Right renal pelvis (tissue), 4 donors: ENCODE measurements at places on chromosomes 5 and 9.

GRCh38 chr9:121698627-121699570 is 47.5 kb downstream of the DAB2IP start:
- DNase-seq = no peak

- DNase-seq = no peak
These were observed 20.0 kb downstream of the CLTA start for GRCh38 chr9:36210722-36211121.

GRCh38 chr5:12467799-12468198 is 563.6 kb upstream of the CTNND2 start:
- no peak for DNase-seq

- DNase-seq = no peak
These were observed 724 bp downstream of the TCERG1 start for GRCh38 chr5:146447734-146448380.

GRCh38 chr5:466661-467310 is 23.8 kb downstream of the EXOC3 start:
- no peak for DNase-seq

- no peak for DNase-seq
These were observed 332.8 kb upstream of the PTGER4 start for GRCh38 chr5:40346901-40347300.

DNA sequence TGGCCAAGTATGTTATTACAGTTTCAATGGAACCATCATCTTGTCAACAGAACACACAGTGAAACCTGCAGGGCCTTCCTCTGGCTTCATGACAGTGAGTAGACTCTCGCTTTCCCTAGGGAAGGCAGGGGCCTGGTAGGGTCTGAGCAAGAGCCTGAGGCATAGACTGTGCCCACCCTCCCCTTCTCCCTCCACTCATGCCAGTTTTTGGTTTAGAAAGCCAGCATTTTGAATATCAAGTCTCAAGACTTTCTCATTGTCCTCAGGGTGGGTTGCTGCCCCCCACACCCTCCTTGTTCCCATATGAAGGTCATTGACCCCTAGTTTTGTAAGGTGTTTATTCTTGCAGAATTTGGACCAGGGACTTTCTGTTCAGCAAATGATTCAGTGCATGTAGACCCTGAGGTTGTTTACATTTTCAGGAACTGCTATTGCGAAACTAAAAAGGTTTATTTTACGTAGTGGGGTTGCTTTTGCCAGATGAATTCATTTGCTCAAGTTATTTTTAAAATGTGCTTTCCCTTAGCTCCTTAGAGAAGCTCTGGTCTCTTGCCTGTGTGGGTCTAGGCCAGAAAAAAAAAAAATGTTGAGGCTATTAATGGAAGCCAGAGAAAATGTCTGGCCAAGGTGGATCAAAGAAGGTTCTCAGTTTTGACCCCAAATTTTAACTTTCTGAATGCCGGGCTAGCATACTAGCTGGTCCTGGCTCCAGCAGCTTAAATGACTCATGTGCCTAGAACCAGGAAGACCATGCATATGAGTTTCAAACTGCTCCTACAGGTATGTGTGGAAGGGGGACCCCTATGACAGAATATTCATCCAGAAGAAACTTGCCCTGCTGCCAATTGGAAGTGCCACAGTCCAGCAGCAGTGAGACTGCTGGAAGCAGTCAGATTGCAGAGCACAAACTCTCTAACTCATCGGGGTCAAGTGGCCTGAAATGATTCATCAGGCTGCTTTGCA is 10.1 kb upstream of the MOB3B start:
- no peak for DNase-seq

GRCh38 chr5:54721116-54721515 is 203.6 kb downstream of the SNX18 start:
- DNase-seq = no peak

GRCh38 chr9:69818750-69819345 is 1.8 kb upstream of the CFAP95 start:
- no peak for DNase-seq

GRCh38 chr5:154447089-154447725 is 1.4 kb downstream of the SAP30L start:
- DNase-seq = no peak

DNA sequence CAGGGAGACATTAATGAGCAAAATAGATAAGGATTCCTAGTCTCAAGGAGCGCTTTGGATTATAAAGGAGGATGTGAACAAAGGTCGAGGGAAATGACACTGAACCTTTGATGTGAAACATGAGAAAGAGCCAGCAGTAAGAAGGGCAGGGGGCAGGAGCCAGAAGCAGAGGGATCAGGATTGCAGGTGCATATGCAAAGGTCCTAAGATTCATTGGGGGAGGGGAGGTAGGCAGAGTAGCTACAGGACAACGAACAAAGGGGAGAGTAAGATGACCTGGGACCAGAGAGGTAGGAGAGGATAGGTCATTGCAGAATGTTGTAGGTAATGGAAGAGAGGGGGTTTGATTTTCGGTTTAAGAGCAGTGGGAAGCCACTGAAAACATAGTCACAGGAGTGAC is 129.2 kb upstream of the TRPM3 start:
- DNase-seq = no peak

DNA sequence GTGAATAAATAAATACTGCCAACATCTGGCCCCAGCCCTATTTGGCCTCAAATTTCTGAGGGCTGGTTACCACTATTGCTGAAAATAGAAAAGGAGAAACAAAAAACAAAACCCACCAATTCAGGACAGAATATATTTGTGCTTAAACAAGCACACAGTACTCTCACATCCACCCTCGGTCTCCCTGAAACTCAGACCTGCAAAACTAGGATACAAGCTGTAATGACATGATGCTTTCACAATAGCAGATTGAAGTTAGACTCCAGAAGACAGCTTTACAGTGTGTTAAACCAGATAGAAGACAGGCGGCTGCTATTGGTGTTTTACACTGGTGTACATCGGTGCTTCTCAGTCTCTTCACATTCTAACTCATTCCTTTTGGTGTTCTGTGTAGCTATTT is 214.9 kb upstream of the DMRT1 start:
- no peak for DNase-seq
